ENCODE measurements at places on chromosomes 13 and 19.

DNA sequence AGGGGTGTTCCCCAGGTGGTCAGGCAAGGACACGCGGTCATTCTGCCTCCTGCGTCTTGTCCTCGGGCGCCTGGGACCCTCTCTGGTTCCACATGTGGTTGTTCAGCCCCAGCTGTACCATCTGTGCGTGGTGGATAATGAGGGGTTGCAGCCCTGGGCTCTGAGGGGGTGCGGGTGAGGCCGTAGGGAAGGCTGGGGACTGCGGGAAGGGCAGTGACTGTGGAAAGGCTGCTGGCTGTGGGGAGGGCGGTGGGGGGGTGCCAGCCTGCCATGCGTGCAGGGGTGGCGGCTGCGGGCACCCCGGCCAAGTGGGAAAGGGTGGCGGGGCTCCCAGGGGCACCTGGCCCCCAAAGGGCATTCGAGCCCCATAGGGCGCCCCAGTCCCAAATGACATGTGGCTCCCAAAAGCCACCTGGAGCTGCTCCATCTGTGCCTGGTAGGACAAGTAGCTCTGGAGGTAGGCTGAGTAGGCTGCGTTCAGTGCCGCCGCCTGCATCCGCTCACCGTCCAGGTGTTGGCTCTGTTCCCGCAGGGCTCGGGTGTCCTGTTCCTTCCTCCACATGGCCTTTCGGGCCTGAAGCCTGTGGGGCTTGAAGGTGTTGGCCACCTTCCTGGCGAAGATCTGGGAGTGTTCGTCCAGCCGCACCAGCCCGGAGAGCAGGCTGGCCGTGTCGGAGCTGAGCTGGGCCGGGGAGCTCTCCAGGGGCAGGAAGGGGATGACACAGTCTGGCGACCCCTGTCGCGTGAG, 15.1 kb downstream of the TICAM1 start:
- DNase-seq: no peak

DNA sequence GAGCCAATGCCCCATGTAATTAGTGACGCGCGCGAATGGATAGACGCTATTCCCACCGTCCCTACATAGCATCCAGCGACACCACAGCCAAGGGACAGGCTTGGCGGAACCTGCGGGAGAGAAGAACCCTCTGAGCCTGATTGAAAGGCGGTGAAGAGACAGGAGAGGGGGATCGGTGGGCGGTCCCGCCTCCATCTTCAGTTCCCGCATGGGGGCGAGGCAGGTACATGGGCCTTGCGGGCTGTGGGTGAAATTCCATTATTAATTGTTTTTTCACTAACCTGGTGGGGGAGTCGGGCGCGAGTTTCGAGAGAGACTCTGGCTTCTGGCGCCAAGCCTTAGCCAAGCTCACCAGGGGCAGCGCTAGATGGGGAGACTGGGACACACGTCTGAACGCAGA, 8.4 kb upstream of the TEX101 start:
- DNase-seq: no peak

DNA sequence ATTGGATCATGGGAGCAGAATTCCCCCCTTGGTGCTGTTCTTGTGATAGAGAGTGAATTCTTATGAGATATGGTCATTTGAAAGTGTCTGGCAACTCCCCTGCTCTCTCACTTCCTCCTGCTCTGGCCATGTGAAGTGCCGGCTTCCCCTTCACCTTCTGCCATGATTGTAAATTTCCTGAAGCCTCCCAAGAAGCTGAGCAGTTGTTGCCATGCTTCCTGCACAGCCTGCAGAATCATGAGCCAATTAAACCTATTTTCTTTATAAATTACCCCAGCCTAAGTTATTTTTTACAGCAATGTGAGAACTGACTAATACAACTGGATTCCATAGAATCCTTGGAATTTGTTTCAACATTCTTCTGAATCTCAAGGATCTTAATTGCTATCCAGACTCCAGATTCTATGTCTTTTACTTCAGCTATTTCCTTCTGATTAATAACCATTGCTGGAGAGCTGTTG, 328.1 kb downstream of the SLITRK5 start:
- DNase-seq: peak; percentile 6

GRCh38 chr13:111184458-111185401, 69.6 kb downstream of the ARHGEF7 start:
- DNase-seq: no peak

DNA sequence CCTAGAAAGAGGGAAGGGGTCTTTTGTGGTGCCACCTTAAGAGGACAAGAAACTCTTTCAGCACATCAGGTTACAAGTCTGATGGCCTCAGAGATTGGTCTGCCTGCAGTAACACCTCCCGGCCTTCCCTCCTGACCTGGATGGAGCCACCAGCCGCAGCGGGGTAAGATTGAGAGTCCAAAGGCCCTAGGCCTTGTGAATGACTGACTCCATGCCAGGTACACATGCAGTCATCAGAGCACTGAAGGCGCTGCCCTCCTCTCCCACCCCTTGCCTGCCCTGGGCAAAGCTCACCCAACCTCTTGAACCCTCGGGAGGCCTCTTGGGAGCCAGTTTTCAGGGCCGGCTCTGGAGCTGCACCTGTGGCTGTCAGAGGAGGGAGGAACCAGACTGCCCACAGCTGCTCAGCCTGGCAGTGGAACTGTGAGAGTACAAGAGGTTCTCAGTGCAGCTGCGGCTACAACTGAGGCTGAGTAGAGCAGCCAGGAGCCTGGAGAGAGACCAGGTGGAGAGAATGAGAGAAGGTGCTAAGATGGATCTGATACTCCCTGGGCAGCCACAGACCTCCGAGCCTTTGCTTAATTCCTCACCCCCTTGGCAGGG, 23.8 kb upstream of the C13orf42 start:
- DNase-seq: no peak

DNA sequence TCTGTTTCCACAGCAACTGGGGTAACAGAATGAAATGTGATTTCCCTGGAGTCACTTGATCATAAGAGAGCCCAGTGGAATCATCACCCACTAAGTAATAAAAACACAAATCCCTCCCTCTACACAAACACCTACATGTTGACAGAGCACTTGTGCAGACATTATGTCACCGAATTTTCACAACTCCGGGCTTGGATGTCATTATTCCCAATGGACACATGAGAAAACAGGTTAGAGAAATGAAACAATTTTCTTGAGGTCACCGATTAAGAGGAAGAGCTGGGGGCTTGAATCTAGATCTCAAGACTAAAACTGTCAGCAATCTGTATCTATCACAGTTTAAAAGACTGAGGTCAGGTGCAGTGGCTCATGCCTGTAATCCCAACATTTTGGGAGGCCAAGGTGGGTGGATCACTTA, 3.1 kb downstream of the XRCC1 start:
- DNase-seq: no peak

DNA sequence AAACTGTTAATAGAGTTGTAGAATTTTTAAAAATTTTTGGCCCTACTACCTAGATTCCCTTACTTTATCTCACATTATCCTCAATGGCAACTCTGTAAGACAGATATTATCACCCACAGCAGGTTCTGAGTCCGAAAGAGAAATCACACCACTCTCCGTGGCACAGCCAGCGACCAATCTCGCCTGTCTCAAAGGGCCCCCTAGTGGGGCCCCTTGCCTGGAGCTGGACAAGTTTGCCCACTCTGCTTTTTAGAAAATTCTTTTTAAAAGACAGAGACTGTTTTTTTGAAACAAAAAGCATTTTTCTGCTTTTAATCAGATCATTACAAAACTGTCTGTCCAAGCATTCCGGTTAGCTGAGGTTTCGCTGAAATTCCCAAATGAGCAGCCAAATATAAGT, 21.7 kb downstream of the PHF11 start:
- DNase-seq: no peak

DNA sequence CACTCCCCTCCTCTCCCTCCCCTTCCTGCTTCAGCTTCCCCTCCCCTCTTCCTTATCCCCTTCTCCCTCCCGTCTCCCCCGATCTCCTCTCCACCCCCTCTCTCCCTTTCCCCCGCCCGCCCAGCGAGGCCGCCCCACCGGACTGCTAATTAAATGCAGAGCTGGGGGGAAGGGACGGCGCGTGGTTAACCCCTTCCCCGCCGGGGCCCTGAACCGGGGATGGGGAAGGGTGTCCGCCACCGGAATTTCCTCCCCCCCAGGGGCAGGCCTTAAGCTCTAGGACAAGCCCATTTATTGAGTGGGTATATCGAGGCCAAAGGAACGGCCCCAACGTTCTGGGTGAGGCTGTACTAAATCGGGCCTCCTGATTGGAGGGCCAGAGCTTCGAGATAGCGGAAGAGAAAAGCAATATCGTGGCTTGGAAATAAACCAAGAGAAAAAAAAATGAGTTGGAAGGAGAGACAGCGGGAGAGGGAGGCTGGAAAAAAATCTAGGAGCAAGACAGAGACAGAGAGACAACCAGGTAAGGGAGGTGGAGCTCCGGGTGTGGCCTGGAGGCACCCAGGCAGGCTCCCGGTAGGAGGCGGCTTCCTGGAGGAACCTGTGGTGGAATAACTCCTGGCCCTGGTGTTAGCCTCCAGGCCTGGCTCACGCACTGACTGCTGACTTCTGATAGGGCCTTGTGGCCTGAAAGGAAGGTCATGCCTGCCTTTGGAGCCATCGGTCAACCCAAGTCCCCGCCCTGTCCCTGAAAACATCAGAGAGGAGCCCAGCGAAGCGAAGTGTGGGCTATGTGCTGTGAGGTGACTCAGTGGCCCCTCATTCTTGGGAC, 11.6 kb upstream of the JUND start:
- peak; percentile 82 for DNase-seq

- DNase-seq: no peak
Observed at GRCh38 chr19:1774989-1775772, 21.9 kb downstream of the ONECUT3 start.

DNA sequence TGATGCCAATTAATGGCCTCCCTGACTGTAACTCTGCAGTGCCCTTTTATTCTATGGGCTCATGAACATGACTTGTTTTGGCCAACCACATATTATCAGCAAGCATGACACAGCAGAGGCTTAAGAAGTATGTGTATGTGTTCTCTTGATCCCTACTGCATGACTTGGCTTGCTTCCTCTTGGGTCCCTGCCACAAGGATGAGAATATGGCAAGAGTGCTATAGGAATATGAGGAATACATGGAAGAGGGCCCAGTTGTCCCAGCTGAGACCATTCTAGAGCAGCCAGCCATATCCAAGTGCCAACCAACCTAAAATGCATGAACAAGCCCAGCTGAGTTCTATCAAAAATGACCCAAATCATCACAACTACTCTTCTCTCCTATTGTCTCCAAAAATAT, 576.7 kb upstream of the PCDH9 start:
- peak; percentile 14 for DNase-seq

GRCh38 chr13:37648609-37649008, 50.0 kb upstream of the POSTN start:
- peak; percentile 16 for DNase-seq

- DNase-seq: peak; percentile 52
Observed at GRCh38 chr13:100542826-100543156, 45.8 kb downstream of the GGACT start.

- DNase-seq: peak; percentile 83
Observed at GRCh38 chr19:7888145-7888825, at the start of gene LRRC8E. LRRC8E (plus strand) TSS chr19:7888510; CDS start chr19:7895604, 7,094 bp downstream.

DNA sequence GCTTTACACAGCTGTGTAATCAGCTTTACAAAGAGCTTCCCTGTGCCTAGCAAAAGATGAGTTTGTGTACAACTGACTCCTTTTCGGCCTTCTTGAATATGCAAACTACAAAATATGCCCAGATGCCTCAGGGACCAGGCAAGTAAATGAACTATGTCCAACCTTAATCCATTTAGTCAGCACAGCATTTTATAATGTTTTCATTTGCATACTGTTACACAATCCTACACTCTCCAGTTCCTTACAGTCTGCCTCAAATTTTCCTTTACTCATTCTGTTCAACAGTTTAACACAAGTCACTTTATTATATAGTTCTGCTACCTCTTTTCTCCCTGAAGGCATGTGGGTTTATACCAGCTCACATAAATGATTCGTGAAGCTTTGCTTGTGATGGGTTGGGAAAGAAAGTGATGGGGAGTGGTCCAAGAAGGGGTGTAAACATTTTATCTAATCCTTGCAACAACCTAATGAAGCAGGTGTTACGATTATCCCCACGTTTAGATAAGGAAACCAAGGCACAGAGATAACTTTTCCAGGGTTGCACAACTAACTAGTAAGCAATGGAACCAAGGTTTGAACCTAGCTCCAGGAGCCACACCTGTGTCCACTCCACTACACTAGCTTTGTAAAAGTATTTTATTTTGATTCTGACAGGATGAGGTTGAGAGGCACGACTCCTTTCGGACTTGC, 3.3 kb upstream of the USP12 start:
- DNase-seq: no peak

DNA sequence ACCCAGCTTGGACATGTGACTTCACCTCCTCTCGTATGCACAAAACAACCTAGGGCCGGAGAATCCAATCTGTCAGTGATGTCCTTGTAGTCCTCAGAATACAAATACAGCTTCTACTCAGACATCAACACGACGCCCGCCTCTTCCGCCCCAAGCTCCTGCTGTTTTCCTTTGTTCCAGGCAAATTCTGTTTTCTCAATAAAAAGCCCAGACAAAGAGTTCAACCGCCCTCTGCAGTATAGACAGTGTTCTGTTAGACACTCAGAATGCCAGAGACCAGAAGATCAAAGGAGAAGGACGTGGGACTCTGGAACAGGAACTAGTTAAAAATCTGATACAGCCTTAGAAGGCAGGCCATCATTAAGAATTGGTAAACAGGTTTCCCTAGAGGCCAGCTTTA, 42.0 kb upstream of the GGACT start:
- DNase-seq: no peak

DNA sequence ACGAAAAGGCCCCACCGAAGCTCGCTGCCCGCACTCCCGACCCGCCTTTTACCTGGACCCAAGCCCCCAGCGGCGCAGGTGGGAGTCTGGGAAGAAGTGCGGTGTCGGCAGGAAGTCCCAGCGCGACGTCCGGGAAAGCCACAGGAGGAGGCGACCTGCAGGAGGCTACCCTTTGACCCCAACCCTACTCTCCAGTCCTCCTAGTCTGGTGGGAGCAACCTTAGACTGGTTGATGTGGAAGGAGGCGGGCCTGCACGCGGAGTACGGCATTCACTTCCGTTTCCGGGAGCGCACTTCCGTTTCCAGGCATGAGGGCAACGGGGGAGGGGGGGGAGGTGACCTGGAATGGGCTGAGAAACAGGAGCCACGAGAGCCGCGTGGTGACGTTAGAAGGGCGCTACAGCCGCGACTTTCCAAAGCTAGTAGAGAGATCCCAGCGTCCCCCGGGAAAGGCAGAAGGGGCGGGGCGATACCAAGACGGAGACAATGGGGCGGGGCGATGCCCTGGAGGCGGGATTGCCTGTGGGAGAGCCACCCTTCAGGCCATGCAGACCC, 28.5 kb downstream of the ZNF266 start:
- DNase-seq: no peak

- DNase-seq: peak; percentile 49
Observed at GRCh38 chr13:27830010-27830409, 37.7 kb downstream of the GSX1 start.

DNA sequence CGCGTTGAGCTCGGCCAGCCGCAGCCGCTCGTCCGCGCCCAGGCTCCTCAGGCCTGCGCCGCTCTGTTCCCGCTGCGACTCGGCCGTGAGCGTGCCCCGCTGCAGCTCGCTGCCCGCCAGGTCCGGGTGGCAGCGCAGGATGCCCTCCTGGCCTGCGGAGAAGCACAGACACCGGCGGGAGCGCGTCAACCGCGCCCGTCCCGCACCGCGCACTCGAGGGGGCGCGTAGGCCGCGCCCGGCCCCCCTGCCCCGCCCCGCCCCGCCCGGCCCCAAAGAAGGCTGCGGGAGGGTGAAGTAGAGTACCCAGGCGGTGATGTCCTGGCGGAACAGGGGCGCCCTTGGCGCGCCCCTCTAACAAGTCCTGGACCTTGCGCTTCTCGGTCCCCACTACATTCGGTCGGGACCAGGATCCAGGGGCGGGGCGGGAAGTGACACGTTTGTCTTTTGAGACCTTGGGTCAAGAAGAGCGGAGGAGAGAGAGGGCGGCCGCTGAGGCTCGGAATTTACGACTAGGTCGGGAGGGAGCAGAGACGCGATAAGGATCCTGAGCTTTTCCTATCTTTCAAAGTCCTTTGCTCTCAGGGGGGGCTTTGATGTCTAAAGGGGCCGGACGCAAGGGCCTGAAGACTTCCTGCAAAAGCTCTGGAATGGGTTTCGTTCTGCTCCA, 9.3 kb upstream of the CDX2 start:
- no peak for DNase-seq
